ENCODE measurements at places on chromosomes 2 and 18.

- DNase-seq = no peak
Observed at GRCh38 chr2:31353179-31353578, 61.4 kb downstream of the XDH start.

DNA sequence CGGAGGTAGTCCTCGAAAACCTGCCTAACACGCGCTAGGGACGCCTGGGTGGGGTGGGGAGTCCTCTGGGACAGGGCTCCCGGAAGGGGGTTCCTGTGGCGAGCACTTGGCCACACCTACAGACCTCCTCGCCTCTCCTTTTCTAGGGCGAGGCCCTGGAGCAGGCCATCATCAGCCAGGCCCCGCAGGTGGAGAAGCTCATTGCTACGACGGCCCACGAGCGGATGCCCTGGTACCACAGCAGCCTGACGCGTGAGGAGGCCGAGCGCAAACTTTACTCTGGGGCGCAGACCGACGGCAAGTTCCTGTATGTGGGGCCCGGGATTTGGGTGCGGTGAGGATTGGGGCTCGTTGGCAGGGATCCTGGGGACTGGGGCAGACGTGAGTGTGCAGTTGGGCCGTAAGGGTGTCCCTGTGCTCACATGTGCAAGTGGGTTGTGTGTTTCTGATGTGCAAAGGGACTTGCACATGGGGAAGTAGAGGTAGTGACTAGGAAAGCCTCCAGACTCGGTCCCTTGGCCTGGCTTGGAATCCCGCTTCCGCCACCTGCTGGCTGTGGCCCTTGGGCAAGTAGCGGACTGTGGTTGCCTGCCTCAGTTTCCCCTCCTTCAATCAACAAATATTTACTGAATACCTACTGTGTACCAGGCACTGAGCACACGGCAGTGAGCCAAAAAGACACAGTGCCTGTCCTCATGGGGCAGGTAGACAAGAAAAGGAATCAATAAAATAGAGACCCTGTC lies 11.7 kb downstream of the ZAP70 start:
- no peak for DNase-seq

DNA sequence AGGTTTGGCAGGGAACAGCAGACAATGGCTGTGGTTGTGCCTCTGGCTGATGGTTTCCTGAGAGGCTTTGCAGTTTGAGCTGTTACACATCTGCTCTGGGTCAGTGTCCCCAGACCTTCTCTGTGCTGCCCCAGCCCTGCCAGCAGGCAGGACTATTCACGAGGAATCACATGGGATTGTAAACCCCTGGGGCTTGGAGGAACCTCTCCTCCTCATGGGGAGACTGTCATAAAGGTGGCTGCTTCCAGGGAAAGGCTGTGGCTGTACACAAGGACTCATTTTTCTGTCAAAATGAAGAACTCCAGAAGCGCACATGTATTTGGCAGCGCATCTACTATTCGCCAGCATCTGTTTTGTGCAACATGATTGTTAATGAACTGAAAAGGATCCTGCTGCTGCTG lies 142.6 kb upstream of the CYP1B1 start:
- DNase-seq = no peak

- no peak for DNase-seq
Observed at GRCh38 chr2:239057533-239057932, 209.6 kb downstream of the TWIST2 start.

DNA sequence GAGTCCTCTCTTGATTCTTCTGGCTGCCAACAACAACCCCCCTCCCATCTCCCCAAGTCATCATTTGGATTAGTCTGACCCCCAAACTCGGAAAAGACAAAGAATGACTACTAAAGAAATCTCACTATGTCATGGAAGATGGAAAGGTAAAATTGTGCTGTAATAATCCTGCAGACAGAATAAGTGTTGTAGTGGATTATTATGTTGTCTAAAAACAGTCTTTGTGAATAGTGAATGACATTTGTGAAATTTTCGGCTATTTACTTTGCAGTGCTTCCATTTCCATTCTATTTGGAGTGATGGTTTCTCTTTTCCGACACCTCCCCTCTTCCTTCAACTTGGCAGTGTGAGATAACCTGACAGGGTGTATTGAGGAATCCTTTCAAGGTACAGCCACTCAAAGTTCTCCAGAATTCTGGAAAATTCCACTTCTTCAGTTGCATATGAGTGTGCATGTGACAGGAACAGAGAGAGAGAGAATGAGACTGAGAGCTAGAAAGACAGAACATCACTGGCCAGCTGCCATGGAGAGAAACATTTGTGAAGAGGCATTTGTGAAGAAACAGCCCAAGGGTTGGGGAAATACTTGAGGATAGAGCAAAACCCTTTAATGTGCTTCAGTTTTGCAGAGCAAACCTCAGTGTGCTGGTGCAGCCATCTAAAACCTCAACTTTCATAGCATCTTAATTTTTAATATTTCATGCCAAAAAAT lies 141.9 kb upstream of the DLX2 start:
- DNase-seq = no peak

DNA sequence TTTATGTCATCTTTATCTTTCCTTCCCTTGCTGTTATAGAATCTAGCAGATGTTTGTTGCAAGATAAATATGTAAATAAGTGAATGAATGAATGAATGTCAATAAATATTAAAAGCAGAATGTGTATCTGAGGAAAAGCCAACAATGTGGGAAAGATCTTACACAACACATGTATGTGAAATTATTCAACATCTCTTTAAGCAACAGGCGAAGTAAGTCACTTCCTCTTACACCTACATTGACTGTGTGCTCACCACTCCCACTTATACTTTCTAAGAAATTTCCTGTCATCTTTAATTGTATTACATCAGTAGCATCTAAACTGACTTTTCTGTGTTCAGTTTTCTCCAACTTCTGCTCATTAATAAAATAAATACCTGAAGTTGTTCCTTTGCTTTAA lies 43.0 kb downstream of the RAD51AP2 start:
- DNase-seq = no peak

GRCh38 chr2:88049622-88050021 lies 6.0 kb downstream of the KRCC1 start:
- DNase-seq = no peak

- DNase-seq = no peak
Observed at GRCh38 chr2:163641986-163642385, 93.8 kb downstream of the FIGN start.

- DNase-seq = no peak
Observed at GRCh38 chr2:25497918-25498407, 156.2 kb upstream of the DNMT3A start.

- DNase-seq = no peak
Observed at GRCh38 chr2:218995972-218996711, 2.9 kb upstream of the CRYBA2 start.

DNA sequence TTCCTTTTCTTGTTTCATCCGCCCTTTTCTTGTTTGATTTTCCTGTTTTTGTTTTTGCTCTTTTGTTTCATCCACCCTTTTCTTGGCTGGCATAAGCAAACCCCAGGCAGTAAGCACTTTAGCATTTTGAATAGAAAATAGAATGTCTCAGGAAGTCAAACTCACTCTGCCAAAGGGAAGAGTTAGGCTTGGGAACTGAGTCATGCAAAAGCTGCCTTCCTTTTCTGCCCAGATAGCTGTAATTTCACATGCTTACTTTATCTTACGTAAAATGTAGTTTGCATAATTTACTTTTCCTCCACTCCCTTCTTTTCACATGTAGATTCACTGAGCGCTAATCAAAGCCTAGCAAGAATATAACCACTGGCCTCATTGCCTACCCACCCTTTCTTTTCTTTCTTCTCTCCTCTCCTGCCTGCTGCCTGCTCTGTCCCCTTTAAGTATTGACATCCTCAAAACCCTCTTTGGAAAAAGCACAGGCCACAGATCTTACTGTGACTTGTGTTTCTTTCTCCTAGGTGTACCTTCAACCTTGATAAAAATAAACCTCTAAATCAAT lies 48.4 kb downstream of the CNGA3 start:
- DNase-seq = no peak

Measured in SIG-M5 (cell line).